ENCODE measurements at places on chromosomes 4 and X.

GRCh38 chr4:77600521-77601451, 4.8 kb upstream of the CXCL13 start:
- no peak for DNase-seq

DNA sequence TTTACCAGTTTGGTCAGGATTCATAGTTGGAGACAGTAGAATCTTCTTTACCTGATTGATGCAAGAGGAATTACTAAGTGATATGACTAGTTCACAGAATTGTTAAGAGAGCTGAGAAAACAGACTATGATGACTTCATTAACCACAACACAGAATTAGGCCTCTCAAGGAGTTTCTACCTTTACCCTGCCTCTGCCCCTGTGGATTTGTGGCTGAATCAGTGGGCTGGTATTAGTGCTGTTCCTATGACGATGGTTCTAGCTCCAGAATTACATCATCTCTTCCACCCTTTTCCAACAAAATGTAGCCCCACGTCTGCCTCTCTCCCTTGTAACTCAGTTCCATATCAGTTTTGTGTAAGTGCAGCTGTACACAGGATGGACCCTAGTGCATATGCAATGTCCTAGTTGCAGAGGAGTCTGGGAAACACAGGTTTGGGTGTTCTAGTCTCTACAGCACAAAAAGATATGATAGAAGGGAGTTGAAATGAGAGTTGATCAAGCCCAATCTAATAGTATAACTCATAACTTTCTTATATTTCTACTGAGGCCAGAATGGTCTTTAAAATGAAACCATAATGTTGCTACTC, 99.3 kb downstream of the ANXA5 start:
- DNase-seq, result no peak

GRCh38 chr4:141376769-141377168, 156.1 kb downstream of the ZNF330 start:
- no peak for DNase-seq

DNA sequence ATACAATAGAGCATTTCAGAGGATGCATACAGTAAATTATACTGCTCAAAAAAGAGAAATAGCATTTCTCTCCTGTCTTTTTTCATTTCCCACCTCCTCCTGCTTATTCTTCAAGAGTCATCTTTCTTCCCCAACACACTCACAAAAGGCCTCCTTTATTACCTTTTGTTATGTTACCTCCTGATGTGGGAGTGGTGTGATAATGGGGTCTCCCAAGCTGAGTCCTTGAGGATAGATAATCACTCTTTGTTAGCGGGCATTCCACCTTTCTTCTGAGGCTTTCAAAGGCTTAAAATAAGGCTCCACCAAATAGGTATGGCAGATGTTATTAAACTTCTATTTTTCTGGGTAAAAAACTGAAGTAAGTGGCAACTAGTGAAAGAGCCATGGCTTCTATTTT, 159.8 kb downstream of the CPEB2 start:
- DNase-seq, result no peak

GRCh38 chrX:136759968-136760367, 20.8 kb downstream of the ARHGEF6 start:
- DNase-seq, result no peak

DNA sequence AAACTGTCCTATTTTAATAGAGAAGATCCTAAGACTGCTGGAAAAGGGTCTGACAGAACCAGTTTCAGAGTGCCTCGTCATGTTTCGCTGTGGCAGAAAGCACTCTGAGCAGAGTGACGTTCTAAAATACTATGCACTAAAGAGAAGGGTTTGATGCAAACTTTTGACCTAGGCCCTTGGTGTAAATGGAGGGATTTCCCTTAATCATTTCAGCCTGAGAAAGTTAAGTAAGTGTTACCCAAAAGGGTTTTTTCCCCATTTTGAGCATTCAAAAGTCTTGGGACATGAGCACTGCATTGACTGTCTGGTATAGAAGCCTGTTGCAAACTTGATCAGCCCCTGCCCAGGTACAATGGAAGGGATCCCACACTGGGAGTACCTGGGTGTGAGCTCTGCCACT, 157.5 kb upstream of the ATOH1 start:
- DNase-seq, result no peak

DNA sequence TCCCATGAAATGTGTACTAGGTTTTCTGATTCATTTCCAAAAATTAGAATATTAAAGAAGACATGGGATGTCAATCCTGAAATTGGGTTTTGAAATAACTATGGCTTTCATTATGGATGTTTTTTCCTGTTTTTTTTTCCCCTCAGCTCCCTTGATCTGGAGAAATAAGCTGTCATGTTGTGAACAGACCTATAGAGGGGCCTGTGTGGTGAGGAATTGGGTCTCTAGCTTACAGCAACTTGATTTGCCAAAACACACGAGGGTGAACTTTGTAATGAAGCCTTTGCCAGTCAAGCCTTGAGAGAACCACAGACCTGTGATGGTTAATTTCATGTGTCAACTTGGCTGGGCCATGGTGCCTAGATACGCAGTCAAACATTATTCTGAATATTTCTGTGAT, 2413.6 kb downstream of the PCDH7 start:
- no peak for DNase-seq

DNA sequence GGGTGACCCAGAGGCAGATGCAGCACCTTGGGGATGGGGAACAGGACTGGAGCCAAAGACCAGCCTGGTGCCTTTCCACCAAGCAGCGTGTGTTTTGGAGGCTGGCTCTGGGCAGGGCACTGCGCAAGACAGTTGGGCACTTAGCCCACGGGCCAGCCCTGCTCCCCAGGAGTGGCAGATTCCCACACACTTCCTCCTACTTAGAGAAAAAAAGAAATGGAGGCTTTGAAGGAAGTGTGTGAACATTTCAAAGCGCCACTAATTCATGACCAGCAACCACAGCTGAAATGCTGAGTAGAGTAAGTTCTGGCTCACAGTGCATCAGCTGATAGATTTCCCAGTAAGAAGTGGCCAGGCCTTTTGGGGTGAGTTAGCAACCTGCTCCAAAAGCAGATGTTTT, 54.9 kb upstream of the LGI2 start:
- DNase-seq, result no peak

- no peak for DNase-seq
These were observed 94.9 kb downstream of the NXF2 start for GRCh38 chrX:102341867-102342266.
